ENCODE measurements at places on chromosomes 4 and X. TPM values are rescaled to one million over a fixed set of nuclear protein-coding genes. Genes with fewer than 3 reads are reported as not detected.
A peak's percentile ranks its signal among the peaks of the same experiment; 100 is the strongest.

DNA sequence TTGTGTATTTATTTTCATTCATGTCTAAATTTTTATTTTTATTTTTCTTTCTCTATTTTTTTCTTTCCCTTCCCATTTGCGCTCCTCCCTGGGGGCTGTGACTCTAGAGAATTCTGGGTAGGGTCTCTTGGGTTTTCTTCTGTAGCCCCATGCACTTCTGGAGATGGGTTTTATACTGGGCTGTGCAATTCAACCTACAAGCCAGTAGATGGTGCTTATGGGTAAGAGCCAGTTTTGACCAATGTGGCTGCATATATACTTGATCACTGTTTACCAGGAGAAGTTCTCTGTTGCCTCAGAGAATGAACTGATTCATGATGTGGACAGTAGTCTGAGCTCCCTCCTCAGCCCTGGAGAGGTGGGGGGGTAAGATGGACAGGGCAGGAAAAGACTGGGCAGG lies 614.6 kb downstream of the PCDH19 start:
- DNase-seq: no peak

- DNase-seq: no peak
These were observed 23.6 kb downstream of the SH3KBP1 start for GRCh38 chrX:19863857-19864223.

DNA sequence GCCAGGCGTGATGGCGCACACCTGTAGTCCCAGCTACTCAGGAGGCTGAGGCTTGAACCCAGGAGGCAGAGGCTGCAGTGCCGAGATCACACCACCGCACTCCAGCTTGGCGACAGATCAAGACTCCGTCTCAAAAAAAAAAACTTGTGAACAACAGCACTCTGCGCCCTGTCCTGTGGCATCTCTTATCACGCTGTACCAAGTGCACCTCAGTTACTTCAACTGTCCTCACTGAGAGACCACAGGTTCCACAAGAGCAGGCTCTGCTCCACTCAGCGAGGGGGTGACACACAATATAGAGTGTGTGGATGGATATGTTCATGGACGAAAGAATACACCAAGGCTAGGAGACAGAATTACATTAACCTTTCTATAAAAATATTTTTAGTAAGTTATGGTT lies 49.3 kb downstream of the ADGRA3 start:
- DNase-seq: no peak

- peak; percentile 32 for DNase-seq
These were observed 76.7 kb upstream of the HS3ST1 start for GRCh38 chr4:11505221-11505971.

The LEF1 gene
- total RNA-seq: 4.3 TPM

The EFHC2 gene
- 7.3 TPM for total RNA-seq

The SLC9B1 gene
- total RNA-seq: 0.81 TPM

Data from hematopoietic multipotent progenitor cell (in vitro differentiated cells).